ENCODE measurements at places on chromosomes 1 and 21. TPM values are rescaled to one million over a fixed set of nuclear protein-coding genes. Genes with fewer than 3 reads are reported as not detected.

The IQGAP3 gene
- 83.3 TPM for total RNA-seq

The GPR25 gene
- not detected for total RNA-seq

The KCNJ15 gene
- 0.75 TPM for total RNA-seq

The BARHL2 gene
- not detected for total RNA-seq

The RNU1-2 gene
- 2,224 TPM for total RNA-seq

The PERM1 gene
- total RNA-seq: not detected

The C4BPA gene
- total RNA-seq: not detected

The COL8A2 gene
- 12.5 TPM for total RNA-seq
